ENCODE measurements at places on chromosomes 13 and 19. TPM values are rescaled to one million over a fixed set of nuclear protein-coding genes. Genes with fewer than 3 reads are reported as not detected.

- no peak for DNase-seq
These were observed 72.5 kb downstream of the PCDH17 start for GRCh38 chr13:57704031-57704430.

GRCh38 chr13:25181597-25181996, 9.5 kb upstream of the AMER2 start:
- no peak for DNase-seq

DNA sequence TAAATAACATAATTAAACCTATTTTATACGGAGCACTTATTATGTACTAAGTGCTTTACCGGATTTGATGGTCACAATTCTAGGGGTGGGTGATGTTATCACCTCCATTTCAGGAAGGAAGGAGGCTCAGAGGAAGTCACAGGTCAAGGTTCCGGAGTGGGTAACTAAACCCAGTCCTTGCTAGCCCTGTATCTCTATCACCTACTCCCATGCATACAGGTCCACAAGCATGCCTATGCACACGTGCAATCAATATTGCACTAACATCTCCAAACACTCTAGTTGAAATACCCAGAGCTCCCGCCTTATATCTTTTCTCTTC, 17.8 kb upstream of the FOSB start:
- no peak for DNase-seq

GRCh38 chr19:21604351-21604926, 99.0 kb downstream of the ZNF429 start:
- peak; percentile 11 for DNase-seq

DNA sequence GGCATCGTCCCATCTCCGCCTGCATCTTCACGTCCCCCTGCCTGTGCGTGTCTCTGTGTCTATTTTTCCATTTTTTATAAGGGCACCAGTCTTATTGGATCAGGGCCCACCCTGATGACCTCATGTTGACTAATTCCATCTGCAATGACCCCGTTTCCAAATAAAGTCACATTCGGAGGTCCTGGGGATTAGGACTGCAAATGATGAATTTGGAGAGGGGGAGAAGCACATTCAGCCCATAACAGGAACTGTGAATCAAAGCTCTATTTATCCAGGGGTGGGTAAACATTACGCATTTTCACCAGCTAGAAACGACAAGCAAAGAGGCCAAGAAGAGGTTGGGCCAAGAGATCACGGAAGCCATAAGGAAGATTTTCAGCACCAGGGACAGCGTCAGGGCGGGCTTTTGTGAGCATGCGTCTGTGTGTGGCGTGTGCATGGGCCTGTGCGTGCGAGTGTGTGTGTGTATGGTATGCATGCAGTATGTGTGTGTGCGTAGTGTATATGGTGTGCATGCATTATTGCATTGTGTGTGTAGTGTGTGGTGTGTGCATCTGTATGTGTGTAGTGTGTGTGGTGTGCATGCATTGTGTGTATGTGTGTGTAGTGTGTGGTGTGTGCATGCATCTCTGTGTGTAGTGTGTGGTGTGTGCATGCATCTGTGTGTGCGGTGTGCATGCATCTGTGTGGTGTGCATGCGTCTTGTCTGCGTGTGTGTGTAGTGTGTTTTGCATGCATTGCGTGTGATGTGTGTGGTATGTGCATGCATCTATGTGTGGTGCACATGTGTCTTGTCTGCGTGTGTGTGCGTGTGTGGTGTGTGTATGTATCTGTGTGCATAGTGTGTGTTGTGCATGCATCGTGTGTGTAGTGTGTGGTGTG, 19.6 kb downstream of the CELF5 start:
- peak; percentile 75 for DNase-seq

Gene KLK15
- not detected for total RNA-seq

DNA sequence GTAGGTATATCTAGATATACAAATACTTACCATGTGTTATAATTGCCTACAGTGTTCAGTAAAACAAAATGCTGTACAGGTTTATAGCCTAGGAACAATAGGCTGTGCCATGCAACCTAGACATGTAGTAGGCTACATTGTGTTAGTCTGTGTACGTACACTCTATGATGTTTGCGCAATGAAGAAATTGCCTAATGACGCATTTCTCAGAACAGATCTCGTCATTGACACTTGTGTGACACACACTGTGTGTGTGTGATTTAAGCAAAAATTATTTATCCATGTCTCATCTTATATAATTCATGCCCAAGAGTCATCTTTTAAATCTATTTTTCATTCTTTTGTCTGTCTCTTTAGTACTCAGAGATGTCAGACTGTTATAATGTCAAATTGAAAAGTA, 1888.8 kb upstream of the PCDH20 start:
- DNase-seq = peak; percentile 21

DNA sequence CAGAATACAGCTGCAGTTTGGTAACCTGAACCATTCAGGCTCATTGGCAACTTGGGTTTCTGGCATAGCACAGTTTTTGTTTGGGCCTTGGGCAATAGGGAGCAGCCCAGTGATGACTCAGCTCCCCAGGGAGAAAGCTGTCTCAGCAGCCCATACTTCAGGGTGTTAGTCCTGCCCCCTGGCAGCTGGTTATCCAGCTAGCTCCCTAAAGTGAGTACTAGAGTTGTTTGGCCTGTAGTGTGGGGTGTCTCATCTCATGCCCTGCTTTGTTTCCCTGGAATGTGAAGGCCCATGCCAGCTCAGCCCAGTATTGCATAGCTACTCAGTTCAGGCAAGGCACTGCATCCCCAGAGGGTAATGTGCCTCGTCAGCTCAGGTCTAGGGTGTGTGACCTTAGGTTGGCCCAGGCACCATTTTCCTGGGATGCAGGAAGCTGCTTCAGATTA, 18.2 kb upstream of the ZNF543 start:
- peak; percentile 98 for DNase-seq

DNA sequence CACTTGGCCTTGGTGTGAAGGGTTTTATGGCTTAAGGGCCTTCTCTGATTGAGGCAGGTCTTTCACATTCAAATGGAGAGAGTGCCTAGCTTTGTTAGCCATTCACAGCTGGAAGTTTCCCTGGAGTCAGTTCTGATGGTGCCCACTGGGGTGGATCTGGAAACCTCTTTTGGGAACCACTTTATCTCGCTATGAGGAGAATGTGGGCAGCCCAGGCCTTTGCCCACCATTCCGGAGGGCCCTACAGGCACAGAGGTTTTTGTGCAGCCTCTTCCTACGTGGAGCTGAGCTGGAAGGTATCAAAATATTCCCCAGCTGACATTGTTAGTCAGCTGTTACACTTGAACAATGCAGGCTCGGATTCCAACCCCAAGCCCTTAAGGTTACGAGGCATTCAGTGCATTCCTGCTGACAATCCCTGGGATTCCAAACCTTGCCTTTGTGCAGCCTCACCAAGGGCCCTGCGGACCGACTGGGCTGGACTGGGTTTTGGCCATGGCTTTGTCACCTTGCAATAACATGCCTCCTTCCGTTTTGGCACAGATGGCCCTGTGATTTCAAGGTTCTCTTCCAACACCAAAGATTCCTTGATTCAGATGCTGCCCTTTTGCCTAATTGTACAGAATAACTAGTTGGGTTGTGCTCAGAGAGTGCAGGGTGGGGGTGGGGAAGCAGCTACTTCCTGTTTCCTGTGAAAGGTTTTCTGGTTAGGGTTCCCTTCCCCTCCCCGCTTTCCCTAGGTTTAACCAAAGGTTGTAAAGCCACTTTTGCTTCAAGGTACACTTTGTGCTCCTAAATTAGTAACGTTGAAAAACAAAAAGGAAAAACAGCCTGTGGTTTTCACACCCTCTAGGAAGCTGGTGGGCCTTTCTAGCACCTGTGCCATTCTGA, 27.0 kb downstream of the SAE1 start:
- no peak for DNase-seq

DNA sequence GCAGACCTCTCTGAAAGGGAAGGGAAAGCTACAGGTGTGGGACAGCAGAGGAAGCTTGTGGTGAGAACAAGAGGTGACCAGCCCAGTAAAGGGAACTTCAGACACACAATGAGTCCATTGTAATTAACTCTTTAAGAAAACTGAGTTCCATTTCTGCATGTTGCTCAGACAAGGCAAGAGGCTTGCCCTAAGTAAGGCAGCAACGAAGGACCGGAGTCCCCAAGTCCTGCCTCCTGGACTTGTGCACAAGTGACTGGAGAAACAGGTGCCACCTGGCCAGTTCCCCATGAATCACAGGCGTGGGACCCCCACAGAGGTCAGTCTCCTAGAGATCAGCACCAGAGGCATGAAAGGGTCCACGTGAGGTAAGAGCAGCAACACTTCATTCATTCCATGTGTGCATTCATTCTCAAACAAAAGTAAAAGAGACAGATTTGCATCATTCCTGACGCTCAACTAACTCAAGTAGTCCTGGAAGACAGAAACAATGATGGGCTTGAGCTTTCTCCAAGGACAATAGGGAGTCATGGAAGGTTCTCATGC, 14.7 kb upstream of the SIGLEC6 start:
- DNase-seq = no peak

GRCh38 chr13:21018220-21018619, 43.2 kb downstream of the LATS2 start:
- peak; percentile 77 for DNase-seq

DNA sequence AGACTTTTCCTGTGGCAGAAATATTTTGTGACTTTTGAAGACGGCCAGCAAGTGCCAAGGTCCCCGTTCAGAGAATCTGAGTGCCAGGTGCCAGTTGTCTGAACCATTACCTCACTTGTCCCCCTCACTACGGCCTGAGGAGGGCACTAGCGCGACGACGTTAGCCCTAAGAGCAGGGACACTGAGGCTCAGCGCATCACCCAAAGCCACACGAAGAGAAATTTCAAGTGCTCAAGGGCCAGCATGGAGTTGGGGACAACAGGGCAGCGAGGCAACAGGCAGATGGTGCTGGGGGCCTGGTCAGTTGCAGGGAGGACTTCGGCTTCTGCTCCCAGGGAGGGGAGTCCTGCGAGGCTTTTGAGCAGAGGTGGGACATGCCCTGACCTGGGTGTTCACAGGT, 9.5 kb upstream of the TYK2 start:
- no peak for DNase-seq

DNA sequence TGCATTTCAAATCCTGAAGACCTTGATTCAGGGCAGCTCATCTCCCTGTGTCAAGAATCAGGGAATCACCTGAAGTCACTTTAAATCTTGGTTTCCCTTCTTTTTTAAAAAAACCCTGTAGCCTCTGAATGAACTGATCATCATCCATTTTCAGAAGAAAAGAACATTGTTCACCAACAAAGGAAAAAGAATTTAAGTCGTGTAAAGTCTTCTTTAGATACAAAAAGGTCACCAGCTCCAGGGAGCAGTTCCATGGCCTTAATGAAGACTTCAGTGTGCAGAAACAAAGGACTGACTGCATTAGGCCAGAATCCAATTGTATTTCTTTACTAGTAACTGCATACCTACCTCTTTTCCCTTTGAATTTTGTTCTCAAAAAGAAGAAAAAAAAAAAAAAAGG, 245.0 kb downstream of the ABCC4 start:
- DNase-seq = no peak

DNA sequence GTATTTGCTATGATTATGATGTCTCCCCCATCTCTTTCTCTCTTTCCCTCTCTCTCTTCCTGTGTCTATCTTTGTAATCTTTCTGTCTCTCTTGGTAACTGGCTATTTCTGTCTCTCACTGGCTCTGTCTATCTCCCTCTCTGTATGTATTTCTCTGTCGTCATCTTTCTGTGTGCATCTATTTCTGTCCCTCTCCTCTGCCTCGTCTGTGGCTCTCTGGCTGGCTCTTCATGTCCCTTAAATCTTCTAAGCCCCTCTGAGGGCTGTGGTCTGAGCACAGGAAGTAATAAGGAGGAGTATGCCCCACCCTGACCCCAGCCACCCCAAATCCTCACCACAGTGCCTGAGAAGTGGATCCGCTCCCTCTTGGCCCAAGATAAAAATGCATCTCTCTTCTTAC, 104.4 kb downstream of the DNAJC15 start:
- no peak for DNase-seq

DNA sequence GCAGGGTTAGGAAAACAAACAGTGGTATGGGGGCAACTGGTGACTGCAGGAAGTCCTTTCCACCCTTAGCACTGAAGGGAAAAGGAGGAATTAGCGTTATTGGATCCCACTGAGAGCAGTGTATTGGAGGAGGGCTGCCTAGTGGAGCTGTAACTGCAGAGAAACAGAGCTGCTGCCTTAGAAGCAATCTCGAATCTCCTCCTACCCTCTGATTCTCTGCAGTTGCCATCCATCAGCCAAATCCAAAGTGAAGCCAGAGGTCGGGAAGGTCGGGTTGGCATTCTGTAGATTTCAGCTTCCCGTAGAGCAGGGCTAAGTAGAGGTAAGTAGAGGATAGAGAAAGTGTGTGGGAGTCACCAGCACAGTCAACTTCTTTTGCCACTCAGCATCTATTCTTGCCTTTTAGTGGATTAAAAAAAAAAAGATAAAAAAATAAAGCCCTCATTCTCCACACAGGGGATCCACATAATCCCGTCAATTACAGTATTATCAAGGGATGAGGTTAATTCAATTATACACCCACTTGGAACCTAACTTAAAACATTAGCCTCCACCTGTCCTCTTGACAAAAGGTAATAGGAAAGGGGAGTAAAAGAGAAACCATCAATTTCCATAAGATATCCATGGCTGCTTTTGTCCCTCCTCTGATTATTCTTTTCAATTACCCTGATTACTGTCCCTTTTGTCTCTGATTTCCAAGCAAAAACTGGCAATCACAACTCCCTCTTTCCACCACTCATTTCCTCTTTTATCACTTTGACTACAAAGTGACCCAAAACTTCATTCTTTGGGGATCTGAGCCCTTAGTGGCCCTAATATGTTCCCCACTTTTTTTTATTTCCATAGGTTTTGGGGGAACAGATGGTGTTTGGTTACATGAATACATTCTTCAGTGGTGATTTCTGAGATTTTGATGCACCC, 234.7 kb downstream of the RBM26 start:
- no peak for DNase-seq

Gene KCNJ14
- total RNA-seq = 2.7 TPM

Gene ZNF558
- total RNA-seq = 34.1 TPM

DNA sequence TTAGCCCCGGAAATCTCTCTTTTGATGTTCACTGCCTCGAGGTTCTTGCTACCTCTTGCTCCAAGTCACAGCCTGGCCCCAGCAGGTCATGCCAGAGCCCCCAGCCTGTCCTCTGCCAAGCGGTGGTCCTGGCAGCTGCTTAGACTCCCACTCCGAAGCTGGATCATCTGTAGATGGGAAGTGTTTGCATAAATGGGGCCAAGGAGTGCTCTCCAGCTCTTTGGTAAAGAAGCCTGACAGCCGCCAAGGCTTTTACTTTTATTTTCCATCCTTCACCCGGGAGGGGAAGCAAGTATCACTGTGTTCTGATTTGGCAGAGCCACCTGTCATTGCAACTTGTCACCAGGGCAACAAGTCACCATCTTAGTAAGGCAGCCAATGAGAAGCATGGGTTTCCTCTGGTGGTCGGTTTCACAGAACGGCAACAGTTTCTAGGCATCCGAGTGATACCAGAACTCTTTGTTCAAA, 10.6 kb upstream of the RETN start:
- no peak for DNase-seq

- no peak for DNase-seq
These were observed 66.1 kb upstream of the ANKRD10 start for GRCh38 chr13:110980921-110981320.

DNA sequence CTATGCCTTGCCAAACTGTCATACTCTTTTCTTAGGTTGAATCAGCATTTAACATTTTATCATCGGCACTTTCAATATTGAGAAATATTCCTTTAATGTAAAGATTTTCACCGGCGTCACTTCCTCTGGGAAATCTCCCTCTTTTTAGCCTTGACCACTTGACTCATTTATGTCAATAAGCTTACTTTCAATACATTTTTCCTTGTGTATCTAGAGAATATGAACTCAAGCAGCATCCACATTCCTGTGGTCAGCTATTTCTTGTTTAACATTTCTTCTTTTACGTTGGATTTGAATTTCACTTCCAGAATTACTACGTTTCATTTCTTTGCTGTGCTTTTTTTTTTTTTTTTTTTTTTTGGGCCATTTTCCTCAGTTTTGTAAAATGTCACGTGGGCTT, 271.2 kb upstream of the HTR2A start:
- DNase-seq = peak; percentile 42

- DNase-seq = no peak
These were observed 28.9 kb upstream of the EVI5L start for GRCh38 chr19:7801020-7801570.

All from MCF 10A (cell line).